ENCODE measurements at places on chromosomes 4 and X.

GRCh38 chr4:161148051-161148450 lies 1015.7 kb downstream of the FSTL5 start:
- DNase-seq, result no peak

GRCh38 chr4:16016536-16016935 lies 53.6 kb upstream of the FGFBP2 start:
- DNase-seq, result no peak

GRCh38 chrX:10230222-10230621 lies 73.4 kb downstream of the CLCN4 start:
- no peak for DNase-seq

DNA sequence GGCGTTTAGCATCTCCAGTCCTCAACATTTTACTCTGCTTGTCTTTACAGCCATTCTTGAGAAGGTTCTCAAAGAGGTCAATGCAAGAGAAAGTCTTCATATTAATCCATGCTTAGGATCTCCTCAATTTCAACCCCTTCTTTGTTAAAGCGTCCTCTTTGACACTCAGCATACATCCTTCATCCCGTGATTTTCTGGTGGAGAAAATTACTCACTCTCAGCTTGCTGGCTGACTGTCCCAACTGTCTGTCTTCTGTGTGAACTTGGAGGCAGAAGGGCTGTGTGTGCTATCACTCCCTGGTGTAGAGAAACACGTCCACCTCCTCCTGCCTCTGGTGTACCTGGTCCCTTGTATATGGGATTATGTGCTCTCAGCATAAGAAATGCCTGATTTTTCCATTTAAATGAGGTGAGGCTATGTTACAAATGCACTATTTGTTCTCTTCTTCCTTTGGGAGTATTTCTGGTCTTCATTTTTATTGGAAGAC lies 57.8 kb downstream of the GALNT7 start:
- no peak for DNase-seq

DNA sequence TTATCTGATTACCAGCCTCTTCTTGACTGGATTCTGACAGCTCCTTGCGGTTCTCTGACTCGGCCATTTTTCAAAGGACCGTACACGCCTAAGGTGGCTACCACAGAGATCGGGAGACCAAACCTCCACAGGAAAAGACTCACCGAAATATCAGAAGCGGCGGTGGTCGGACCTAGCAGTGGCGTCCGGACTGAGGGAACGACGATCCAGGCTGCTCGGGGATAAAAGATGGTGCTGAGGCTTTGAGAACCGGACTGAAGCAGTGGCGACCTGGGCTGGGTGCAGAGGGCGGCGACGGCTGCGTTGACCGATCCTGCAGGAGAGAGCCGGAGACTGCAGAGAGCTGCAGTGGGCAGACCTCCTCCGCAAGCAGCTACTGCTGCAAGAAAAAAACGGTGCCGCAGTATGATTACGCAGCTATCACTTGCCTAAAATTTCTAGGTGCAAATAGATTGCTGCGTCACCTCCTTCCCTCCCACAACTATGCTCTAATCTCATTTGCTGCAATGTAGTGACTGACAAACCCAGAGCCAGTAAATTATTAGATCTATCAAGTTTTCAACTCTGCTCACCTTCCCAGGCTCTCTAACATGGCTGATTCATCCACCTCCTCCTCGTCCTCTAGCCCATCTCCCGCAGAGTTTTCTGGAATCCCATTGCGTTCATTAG lies at the start of gene NAP1L2:
NAP1L2 (minus strand) TSS at position 426 of the 669 bp plus-strand sequence; CDS start at position 67, 359 bp downstream.
- no peak for DNase-seq

- DNase-seq, result no peak
These were observed 761 bp downstream of the FGFRL1 start for GRCh38 chr4:1012034-1012739.

- DNase-seq, result no peak
These were observed 44.9 kb downstream of the SPANXN1 start for GRCh38 chrX:145292218-145292617.

DNA sequence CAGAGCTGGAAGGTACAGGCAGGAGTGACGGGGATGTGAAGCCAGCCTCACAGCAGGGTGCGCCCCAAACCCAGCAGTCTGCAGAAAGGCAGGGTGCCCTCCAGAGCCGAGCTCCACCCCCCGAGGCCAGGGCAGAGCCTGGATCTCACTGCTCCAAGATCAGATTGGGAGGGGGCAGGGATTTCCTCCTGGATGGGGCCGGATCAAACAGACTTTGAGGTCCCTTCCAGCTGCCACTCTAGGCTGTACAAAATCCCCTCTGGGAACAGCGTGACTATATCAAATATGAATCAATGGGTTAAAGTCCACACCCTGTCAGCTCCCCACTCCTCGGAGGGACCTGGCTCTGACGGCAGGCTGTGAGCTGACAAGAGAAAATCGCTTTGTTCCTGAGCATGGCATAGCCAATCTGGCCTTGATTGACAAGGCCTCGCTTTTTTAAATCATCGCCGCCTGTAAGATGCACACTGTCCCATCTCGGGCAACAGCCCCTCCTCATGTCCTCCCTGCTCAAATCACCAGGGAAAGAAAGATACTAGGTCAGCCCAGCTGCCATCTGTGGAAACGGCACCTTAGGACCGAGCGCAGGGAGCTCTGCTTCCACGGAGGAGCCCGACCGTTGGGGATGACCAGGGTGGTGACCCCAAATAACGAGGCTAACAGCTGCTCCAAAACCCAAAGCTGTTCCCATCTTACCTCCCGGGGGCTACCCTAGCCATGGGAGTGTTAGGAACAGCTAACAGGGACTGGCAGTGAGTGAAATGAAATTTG lies 39.9 kb downstream of the PSAPL1 start:
- DNase-seq, result no peak

DNA sequence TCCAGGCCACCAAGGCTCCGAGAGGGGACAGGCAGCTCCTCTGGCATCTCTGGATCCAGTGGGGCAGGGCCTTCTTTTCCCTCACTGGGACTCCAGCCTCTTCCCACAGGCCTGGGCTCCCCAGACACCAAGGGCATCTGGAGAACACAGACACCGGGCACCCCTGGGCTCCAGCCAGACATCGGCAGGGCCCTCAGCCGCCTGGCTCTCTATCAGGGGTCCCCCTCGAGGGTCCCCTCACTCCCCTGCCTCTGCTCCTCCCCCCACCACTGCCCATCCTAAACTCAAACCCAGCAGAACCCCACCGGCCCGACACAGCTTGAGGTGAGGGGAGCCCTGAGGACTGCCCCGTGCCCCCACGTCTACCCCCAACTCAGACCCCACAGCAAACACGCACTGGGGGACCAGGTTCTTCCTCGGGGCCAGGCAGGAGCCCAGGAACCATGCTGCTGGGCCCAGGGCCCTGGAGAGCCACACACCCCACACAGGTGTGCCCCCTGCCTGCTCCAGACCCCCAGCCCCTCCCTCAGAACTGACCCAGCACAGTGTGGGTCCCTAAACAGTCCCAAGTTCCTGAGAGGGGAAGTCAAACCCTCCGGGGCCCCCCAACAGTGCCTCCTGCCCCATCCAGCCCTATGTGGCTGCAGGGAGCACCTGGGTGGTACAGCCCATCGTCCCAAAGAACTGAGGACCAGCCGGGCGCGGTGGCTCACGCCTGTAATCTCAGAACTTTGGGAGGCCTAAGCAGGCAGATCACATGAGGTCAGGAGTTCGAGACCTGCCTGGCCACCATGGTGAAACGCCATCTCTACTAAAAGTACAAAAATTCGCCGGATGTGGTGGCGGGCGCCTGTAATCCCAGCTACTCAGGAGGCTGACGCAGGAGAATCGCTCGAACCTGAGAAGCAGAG lies 86.8 kb downstream of the FAM53A start:
- DNase-seq, result no peak

GRCh38 chrX:121581885-121582284 lies 534.5 kb downstream of the GLUD2 start:
- no peak for DNase-seq

DNA sequence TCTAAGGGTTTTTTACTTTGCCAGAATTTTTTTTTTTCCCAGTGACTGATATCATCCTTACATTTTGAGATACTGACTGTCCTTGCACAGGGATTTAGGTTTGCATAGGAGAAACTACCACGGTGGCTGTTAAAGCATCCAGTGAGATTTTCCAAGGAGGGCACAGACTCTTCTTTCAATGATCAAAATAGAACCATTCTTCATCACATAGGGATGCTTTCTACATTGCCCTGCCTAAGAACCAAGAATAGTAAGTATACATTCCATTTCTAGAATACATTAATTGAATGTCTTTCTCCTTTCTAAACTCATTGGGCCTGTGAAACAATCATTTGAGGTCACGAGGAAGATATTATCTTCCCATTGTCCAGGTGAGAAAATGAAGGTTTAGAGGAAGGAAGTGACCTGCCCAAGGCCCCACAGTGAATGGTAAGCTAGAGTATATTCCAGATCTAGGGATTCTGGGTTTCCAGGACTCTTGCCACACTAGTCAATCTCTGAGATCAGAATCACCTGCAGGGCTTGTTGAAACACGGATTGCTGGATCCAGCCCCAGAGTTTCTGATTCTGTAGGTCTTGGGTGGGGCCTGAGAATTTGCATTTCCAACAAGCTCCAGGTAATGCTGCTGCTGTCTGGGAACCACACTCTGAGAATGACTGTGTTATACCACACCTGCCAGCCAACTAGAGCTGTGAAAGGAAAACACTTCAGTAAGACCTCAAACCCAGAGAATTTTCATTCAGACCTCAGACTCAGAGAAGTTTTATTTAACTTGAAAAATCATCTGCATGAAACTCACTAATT lies 17.7 kb upstream of the TMEM154 start:
- no peak for DNase-seq

DNA sequence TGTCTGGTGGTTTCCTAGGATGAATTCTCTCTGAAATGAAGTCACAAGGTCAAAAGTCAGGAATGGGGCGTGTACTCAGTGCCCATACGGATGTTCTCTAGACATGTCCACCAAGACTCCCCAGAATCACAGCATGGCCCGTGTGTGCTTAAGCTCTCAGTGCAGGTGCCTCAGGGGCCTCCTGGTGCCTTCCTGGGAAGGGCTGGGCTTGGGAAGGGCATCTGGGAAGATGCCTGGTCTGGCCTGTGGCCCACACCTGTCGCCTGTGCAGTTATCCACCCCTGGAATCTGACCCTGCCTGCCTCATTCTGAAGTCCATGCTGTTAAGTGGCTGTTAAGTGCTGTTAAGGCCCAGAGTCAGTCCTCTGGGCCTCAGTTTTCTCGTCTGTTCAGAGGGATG lies 31.2 kb downstream of the SORCS2 start:
- DNase-seq, result no peak

DNA sequence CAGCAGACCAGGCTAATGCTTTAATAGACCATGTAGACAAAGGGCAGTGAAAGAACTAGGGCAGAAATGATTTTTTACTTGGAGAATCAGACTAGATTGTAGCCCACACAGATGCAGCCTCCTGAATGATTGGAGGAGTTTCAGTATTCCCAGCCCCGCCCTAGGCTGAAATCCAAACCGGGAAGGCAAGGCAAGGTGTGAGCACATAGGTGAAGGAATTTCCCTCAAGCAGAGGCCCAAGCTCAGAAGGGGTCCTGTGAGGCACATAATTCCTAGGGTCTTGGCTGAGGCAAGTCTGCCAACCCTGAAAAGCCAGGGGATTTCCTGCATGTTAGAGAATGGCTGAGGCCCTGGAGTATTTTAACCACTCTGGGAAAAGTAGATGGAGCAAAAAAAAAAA lies 56.4 kb upstream of the PAK3 start:
- DNase-seq, result no peak

GRCh38 chr4:56129431-56129861 lies 180.7 kb downstream of the CEP135 start:
- no peak for DNase-seq

GRCh38 chr4:184653650-184654049 lies 4.1 kb downstream of the PRIMPOL start:
- DNase-seq, result no peak

DNA sequence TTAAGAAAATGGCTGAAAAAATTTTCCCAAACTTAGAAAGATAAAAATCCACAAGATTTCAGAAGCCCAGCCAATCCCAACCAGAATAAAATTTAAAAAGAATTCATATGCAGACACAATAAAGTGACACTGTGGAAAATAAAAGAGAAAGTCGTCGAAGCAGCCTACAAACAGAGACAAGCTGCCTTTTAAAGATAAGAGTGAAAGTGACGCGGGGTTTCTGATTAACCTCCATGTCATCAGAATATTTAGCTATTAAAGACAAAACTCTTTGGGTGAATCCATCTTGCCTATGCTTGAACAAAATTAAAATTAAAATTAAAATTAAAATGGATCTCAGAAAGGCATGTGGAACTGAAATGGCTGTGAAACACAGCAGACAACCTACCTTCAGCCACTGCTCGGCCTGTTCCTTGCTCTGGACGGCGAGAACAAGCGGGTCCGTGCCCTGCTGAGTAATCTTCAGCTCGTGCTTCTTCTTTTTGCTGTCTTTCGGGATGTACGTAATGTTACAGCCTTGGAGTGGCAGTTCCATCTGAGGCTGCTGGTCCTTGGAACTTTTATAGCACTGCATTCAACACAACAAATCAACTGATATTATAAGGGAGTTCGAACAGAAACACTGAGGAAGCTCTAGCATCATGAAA lies 101.4 kb downstream of the AFAP1 start:
- no peak for DNase-seq

- DNase-seq, result no peak
These were observed 608 bp downstream of the TAF1 start for GRCh38 chrX:71366674-71367256.

DNA sequence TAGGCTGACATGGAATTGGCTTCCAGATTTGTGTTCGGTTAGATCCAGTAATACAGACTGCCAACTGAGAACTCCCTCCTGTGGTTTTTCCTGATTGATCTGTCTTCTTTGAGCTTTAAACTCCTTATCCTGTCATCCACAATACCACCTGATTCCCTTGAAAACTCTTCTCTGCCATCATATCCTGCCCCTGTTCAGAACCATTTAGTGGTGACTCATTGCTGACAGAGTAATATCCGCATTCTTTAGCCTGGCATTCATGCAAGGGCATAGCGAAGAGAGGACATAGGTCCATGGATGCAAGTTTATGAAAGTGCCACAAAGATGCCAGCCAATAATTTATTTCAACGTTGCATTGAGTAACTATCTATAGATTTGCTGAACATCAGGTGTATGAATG lies 76.6 kb downstream of the ITIH6 start:
- no peak for DNase-seq

DNA sequence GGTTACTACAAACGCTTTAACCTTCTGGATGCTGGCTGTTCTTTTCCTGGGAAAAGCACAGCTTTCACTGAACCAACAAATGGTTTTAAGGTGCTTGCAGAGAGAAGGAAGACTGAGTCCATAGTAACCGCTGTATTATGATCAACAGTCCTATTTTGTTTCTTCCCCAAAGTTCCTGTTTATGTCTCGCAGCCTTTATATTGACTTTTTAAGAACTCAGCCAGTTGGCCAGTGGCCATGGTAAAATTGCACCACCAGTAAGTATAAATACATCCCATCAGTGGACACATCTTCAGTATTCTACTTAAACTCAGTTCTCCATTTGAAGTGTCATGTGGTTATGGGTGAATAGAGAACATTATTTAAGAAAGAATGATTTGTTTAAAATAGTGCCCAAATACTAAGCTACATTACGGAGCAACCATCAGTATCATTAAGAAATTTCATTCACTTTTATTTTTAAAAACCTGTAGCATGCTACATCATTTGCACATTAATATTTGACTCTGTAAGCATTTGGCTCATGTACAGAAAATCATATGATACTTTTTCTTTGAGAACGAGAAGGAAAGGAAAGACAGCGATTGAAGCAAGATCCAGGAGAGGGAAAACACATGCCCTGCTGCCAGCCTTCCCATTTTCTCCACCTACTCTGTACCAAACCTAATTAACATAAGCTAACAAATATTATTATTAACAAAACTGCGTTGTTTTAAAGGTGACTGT lies 287.0 kb downstream of the ARHGAP24 start:
- no peak for DNase-seq

- peak; percentile 57 for DNase-seq
These were observed 586 bp downstream of the BCAP31 start for GRCh38 chrX:153723351-153724251.

All from NCI-H1092 (cell line).